ENCODE measurements at places on chromosomes 5 and 9.

DNA sequence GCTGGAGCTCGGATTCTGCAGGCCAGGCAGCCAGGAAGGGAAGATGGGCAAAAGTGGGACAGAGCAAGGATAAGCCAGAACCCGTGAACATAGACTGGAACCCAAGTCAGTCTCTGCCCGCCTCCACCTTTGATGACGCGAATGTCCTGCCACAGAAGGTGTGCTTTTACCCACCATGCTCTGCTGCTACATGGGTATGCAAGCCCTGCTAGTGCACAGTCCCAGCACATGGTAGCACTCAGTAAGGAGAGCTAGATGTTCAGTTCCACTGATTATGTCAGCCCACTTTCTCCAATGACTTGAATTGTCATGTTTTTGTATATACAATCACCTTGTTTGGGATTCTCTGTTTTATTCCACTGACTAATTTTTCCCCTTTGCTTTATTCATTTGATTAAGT, 11.4 kb upstream of the CD72 start:
- DNase-seq = no peak

DNA sequence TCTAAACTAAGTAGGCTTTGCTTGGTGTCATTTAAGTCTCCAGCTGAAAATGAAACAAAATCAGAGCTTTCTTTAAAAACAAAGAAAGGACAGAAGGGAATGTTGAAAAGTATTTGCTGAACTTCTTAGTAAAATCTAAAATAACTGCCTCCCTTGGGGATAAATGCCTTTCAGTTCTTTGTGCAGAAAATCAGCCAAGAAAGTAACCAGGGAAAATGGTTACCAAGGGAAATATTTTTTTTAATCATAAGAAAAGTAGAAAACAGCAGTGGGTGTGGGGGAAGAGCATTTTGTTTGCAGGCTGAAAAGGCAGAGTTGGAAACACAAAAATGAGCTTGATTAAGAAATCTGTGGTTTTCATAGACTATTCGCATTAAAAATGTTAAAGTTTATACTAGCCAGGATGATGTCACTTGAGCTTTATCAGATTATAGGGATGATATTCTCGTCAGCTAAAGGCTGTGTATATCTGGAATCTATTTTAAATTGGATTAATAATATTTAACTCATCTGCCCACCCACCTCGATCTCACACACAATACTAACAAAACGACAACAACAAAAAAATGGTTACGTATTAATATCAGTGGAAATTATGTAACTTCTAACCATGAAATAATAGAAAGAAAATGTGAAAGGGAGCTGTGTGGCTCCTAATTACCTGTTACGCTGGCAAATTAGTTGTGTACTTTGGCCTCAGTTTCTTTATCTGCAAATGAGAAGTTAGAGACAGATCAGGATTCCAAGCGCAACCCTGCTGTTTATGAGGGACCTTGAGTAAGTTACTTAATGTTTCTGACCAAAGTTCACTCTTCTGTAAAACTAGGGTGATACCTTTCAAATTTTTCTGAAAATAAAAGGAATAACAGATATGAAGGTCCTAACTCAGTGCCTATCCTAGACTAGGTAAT, at the start of gene ECM2:
ECM2 (minus strand) TSS at position 51 of the 911 bp plus-strand sequence. CDS start 13,124 bp downstream, outside the sequence.
- DNase-seq = no peak

DNA sequence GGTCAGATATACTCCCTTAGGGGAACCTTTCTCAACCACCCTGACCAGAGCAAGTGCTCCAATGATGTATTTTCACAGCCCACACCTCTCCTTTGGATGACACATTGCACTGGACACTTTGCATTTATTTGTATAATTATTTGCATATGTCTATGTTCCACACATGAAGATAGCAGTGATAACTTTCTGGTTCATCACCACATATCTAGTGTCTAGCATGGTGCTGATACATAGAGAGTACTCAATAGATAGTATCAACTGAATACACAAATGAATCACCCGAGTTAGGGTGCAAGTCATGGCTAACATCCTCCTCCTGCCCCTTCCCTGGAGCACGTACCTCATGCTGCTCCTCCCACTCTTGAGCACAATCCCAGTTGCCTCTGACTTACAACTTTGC, 617.6 kb downstream of the EBF1 start:
- no peak for DNase-seq

GRCh38 chr9:35956651-35957050, 1.3 kb downstream of the OR2S2 start:
- no peak for DNase-seq

GRCh38 chr5:67879620-67880510, 335.7 kb upstream of the PIK3R1 start:
- peak; percentile 25 for DNase-seq

GRCh38 chr9:2026220-2026997, 11.3 kb downstream of the SMARCA2 start:
- DNase-seq = no peak

- DNase-seq = no peak
These were observed 84.3 kb downstream of the GHR start for GRCh38 chr5:42507451-42508097.

GRCh38 chr9:89234205-89235067, 55.8 kb upstream of the SHC3 start:
- no peak for DNase-seq

DNA sequence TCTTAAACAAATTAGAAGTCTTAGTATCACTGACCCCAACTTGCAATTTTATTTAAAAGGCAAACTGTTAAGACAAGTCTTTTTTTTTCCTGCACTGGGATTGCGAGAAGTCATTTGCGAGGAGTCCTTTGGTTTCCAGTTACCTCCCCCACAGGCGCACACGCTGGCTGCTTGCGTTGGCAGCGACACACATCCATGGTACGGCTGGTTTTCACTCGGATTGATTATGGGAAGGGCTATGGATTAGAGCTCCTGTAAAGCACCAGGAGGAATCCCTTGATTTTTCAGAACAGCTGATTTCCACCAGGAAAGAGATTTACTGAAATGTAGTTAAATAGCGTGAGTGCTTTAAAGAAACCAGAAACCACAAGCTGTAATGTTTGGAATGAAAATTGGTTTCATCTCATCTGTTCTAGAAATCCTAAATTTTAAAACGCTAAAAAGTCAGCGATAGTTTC, 737 bp downstream of the SLC1A3 start:
- DNase-seq = peak; percentile 46

- no peak for DNase-seq
These were observed 143.0 kb upstream of the RPS23 start for GRCh38 chr5:82421119-82421518.

DNA sequence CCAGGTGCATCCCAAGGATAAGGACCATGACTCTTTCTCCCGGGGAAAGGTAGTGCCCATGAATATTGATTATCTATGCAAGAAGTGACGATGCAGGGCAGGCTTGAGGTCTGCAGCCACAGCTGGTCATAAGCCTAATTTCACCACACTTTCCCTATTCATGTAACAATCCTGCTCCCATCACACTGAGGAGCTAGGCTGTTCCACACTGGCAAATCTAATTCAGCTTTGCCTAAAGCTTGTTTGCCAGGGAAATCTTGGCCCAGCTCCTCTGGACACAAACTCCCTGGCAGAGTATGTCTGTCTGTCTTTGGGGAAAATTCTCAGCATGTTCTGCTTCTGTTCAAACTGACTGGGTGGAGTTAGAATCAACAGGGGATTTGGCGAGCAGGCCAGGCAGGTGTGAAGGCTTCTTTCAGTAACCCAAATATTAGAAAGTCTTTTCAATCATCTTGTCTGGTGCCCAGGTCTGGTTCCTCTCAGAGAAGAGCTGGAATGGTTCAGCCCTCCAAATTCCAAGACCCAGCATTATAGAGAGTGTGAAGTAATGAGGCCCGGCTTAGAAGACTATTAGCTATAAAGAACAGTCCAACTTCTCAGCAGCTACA, 88.5 kb upstream of the SPDL1 start:
- DNase-seq = no peak

DNA sequence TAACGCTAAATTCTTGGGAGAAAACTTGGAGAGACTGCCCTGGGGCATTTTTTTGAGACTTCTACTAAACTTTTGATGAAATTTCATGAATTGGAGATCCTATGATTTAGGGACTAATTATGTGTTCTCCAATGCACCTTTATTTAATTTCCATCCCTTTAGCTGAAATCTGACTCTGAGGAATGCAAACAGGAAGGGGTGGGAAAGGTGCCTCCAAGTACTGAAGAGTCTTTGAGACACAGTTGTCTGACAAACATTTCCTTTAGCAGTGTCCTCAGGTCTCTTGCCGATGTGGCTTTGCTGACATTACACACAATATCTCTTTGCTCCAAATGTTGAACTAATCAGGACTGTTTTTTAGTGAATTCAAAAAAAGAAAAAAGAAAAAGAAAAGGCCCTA, 76.9 kb downstream of the LIX1 start:
- no peak for DNase-seq

- DNase-seq = no peak
These were observed 228.6 kb downstream of the NR3C1 start for GRCh38 chr5:143174714-143175398.

DNA sequence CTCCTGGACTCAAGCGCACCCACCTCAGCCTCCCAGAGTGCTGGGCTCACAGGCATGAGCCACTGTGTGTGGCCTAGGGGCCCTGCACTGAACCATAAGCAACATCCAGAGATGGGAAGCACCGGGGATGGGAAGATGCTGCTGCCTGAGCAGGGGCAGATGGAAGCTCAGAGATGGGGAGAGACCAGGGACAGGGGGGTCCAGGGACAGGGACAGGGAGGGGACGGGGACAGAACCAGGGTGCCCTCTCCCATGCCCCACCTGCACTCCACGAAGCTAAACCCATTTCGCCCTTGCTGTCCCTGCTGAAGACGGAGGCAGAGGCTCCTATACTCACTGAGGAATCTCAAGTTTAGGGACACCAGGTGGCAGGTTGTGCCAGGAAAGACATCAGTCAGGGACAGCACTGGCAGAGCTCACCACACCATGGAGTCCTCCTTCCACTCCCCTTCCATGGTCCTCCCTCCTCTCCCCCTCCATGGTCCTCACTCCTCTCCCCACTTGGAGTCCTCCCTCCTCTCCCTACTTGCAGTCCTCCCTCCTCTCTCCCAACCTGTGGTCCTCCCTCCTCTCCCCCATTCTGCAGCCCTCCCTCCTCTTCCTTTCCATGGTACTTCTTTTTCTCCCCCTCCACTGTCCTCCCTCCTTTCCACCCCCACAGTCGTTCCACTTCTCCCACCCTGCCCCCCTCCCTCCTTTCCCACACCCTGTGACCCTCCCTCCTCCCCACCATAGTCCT, 45.5 kb upstream of the LRRC14B start:
- DNase-seq = no peak

- no peak for DNase-seq
These were observed 31.0 kb upstream of the ISOC1 start for GRCh38 chr5:129063483-129064113.

GRCh38 chr9:78130853-78131252, 99.2 kb upstream of the GNAQ start:
- DNase-seq = no peak

- DNase-seq = no peak
These were observed 21.7 kb downstream of the PHF2 start for GRCh38 chr9:93597871-93598646.

- no peak for DNase-seq
These were observed 289.3 kb downstream of the FANCC start for GRCh38 chr9:95027914-95028852.

DNA sequence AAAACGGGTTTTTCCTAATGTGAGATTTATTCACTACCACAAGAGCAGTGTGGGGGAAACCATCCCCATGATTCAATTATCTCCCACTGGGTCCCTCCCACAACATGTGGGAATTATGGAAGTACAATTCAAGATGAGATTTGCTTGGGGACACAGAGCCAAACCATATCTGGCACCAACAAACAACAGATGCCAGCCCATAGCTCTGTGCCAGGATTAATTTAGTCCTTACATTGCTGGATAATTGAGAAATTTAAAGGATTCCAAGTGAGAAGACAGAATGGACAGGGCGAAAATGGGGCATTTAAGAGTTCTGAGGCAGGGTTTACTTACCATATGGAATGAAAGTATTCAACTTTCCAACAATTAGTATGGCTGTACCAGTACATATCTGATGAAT, 30.8 kb upstream of the DNAH5 start:
- DNase-seq = no peak

DNA sequence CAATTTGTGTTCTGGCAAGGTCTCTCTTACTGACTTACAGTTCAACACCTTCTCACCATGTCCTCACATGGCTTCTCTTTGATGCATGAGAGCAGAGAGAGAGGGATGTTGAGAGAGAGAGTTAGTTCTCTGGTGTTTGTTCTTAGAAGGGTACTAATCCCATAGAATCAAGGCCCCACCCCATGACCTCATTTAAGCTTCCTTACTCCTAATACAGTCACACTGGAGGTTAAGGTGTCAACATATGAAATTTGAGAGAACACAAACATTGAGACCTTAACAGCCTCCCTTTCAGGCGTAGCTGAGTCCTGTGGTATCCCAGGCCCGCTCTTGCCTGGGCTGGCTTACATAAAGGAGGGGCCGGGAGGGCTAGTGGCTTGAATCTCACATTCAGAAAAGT, 10.6 kb upstream of the SEMA6A start:
- no peak for DNase-seq

DNA sequence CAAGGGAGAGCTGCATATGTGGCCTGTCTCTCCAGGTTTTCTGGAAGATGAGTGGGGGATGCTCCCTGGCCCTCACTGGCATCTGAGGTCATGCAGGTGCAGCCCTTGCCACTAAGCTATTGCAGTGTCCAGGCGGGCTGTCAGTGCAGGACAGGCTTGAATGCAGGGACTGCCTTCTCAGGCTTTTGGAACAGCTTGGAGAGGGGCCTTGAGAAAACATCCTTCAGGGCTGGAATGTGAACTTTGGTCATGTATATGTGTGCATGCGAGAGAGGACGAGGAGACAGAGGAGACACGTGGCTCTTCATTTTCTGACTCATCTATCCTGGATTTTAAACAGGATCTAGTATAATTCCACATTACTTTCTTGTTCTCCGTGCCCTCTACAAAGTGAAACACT, 90.3 kb downstream of the MACROH2A1 start:
- no peak for DNase-seq
